ENCODE measurements at places on chromosomes 5 and 9. TPM values are rescaled to one million over a fixed set of nuclear protein-coding genes. Genes with fewer than 3 reads are reported as not detected.

- no peak for DNase-seq
Measured at GRCh38 chr9:15116130-15116580, 190.9 kb downstream of the TTC39B start.

- DNase-seq = no peak
Measured at GRCh38 chr5:129097498-129098296, 3.1 kb downstream of the ISOC1 start.

DNA sequence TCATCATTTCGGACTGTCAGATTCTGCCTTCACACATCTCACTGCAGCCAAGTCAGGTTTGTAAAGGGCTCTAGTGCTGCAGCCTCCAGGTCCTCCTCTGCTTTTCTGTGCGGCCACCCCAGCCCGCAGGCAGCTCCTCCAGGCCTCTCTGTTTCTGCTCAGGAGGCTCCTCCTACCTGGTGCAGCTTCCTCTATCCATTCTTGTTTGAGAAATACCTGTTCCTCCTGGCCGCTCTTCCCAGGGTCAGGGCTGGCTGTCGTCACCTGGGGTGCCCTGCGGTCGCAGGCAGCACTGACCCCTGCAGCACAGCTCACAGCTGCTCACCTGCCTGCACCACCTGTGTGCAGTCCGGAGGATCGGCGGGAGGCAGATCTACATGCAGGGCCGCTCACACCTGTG lies 387.7 kb upstream of the IRX4 start:
- no peak for DNase-seq

- no peak for DNase-seq
Measured at GRCh38 chr5:38447056-38447455, 109.4 kb downstream of the LIFR start.

DNA sequence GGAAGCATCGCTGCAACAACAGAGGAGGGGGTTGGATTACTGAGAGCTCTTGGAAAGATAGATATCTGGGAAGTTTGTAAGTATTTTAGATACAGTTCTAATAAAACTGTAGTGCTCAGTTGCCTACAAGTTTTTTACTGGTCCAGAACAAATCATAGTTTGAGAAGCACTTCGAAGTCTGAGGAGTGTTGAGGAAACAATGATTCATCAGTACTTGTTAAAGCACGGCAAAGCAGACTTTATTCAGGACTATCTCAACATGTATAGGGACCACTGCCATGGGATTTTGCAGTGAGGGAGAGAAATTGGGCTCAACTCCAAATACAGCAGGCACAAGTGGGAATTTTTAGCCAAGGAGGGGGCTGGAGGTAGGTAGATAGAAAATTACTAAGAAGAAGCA lies 25.3 kb upstream of the RECK start:
- no peak for DNase-seq

Gene PCDHB4
- total RNA-seq = 0.24 TPM

All from mammary epithelial cell (primary cell).